Cortex of kidney (tissue), 1 donor: ENCODE measurements at places on chromosomes 2 and 18.

DNA sequence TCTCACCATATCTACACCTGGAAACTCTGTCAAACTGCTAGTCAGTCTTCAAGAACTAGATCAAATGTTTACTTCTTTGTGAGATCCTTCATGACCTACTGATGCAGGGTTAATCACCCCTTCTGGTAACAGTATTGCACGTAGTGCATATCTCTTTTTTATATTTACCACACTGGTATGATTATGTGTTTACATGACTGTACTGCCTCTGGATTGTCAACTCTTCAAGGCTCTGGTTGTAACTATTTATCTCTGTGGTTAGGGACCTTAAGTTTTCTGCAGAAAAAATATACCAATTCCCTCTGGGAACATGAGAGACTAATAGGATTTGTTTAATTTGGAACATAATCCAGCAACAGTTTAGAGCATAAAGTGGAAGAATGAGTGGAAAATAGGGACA lies 135.5 kb downstream of the PDE1A start:
- no peak for DNase-seq

- DNase-seq = no peak
Observed at GRCh38 chr2:23330214-23330613, 54.8 kb upstream of the KLHL29 start.

GRCh38 chr18:69215161-69215560 lies 185.5 kb upstream of the DOK6 start:
- no peak for DNase-seq

GRCh38 chr2:227617316-227618230 lies at the start of gene SCYGR4:
SCYGR4 (plus strand) TSS chr2:227617498; CDS start chr2:227617498, 0 bp downstream.
- no peak for DNase-seq

- DNase-seq = no peak
Observed at GRCh38 chr18:59026831-59027410, 112.8 kb upstream of the SEC11C start.
